Left lung (tissue), 14 donors: ENCODE measurements at places on chromosomes 11 and 22.

- no peak for DNase-seq
Observed at GRCh38 chr11:36034551-36035331, 90.9 kb downstream of the LDLRAD3 start.

- DNase-seq: peak; percentile 93
Observed at GRCh38 chr11:65419772-65420481, 2.7 kb upstream of the NEAT1 start.

- no peak for DNase-seq
Observed at GRCh38 chr11:2450321-2451041, 5.7 kb downstream of the KCNQ1 start.

DNA sequence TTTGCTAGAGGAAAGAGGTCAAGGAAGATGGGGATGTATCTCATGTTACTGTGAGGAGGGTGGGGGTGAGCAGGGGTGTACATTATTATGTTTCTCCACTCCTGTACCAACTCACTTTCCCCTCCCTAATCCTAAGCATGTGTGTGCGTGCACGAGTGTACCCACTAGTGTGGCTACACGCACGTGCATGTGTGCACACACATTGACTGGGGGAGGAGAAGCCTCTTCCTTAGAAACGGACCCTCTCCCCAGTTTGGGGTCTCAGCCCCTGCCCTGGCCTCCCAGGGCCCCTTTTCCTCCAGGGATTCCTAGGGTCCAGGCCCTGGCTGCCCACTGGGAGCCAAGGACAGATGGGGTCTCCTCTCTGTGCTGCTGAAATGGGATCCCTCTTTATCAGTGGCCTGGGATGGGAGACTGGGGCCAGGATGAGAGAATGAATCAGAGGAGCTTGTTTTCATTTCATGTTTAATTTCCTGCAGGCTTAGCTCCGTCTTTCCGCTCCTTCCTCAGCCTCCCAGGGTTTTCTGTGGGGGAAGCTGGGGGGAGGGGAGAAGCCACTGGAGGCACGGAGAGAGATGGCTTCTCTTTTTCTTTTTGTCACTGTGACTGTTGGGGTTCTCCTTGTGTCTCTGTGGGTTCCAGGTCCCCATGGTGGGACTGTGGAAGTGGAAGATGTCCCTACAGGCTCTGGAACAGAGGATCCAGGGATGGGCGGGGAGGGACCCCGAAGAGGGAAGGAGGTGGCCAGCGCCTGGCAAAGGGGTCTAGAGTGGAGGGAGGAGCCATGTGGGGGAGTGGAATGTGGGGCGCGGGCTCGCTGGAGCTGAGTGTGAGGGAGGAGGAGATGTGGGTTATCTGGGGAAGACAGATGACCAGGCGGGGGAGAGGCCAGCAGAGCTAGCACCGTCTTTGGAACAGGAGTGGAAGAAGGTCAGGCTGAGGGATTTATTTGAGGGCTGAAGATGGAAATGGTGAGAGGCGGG, 40.3 kb downstream of the ALX4 start:
- DNase-seq: no peak

DNA sequence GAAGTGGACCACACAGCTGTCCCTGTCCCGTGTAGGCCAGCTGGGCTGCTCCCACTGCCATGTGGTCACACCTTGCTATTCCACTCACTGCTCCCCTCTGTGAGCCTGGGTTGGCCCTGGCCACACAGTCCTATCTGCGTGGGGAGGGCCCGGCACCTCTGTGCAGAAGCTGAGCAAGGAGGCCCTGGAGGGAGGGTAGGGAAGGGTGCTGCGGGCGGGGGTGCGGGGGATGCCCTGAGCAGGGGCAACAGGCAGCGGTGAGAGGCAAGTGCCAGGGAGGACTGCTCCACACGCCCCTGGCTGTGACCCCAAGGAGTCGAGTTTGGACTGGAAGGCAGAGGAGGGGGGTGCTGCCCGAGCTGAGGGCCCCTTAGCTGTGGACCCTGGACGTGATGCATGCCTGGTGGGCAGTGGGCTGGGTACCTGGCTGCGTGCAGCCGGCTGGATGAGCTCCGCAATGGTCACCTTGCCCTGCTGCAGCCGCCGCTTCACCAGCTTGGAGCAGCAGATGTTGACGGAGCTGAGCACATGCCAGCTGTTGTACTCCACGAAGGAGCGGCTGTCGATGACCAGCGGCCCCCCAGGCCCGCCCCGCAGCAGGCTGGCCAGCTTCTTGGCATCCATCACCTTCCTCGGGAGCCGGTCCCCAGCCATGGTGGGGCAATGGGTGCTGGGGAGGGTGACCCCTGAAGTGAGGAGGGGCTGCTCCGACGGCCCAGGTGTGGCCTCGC, 6.7 kb downstream of the DUSP8 start:
- DNase-seq: no peak

DNA sequence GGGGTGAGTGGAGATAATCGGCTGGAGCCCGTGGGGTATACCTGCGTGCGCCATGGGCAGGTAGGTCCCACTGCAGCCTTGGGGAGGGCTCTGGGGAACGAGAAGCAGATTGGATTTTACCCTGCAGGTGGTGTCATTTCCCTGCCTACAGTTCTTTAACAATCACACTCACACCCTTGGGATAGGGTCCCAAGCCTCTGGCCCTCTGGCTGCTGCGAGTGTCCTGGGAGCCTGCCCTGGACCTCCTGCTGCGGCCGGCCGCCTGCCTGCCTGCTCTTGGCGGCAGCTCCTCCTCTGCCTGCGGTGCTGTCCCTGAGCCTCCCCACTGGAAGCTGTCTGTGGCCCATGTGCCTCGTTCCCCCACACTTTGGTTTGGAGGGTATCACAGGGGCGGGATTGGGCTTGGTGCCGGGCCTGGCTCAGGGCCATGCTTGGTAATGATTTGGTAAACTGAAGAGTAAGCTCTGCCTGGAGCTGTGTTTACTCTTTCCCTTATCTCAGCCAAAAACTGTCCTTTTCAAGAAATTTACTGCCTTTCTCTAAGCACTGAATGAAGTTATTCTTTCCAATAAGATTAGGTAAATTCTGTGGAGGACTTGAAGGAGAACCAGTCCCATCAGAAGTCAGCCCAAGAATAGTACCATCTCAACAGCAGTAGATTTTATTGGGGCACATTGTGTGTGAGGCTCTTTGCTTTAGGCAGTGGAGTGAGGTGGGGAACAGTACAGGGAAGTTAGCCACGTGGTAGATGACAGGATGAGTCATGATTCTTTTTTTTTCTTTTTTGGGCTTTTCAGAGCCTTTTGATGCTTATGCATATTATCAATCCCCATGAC, 53.7 kb downstream of the TBC1D22A start:
- no peak for DNase-seq

GRCh38 chr22:41563051-41563711, 2.4 kb downstream of the CSDC2 start:
- DNase-seq: no peak

GRCh38 chr22:27420817-27421361, 380.7 kb downstream of the MN1 start:
- DNase-seq: no peak

DNA sequence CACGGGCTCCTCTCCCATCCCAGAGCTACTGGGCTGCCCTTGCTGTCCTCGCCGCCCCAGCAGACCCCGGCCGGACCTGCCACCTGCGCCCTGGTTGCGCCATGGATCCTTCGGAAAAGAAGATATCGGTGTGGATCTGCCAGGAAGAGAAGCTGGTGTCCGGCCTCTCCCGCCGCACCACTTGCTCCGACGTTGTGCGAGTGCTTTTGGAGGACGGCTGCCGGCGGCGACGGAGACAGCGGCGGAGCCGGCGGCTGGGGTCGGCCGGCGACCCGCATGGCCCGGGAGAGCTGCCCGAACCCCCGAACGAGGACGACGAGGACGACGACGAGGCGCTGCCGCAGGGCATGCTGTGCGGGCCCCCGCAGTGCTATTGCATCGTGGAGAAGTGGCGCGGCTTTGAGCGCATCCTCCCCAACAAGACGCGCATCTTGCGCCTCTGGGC, 382 bp downstream of the RASSF10 start:
- DNase-seq: peak; percentile 76

DNA sequence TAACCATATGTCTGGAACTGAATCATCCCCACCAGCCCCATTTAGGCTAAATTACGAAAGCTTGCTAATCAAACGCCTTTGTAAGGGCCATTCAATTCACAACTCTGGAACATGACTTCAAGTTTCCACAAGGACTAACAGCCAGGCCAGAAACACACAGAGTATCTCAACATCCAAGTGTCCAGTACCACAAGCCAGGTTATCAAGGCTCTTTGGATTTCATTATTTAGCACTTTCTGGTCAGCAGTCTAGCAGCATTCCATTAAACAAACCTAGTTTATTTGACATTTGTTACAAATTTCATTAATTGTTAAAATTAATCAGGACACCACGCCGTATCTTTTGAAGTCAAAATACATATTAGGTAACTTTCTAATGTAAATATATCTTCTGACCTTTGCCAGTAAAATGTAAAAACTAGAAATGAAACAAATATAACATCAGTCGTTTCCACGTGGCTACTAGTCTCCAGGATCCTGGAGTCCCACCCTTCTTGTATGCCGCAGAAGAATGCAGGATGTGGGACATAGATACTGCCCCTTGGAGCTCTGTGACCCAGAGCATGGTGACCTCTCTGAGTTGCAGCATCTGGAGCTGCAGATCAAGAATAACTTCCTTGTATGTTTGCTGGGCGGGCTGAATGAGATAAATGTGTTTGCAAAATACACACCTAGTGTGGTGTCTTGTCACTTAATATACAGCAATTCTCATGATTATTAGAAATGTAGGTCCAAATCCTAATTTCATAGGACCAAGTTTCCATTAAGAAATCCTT, 64.7 kb downstream of the MPPED2 start:
- no peak for DNase-seq

- no peak for DNase-seq
Observed at GRCh38 chr11:76705826-76706225, 35.3 kb upstream of the LRRC32 start.

GRCh38 chr11:62242021-62242420, at the start of gene SCGB1D2:
TSS of gene SCGB1D2 (plus strand) at chr11:62242239. CDS start at chr11:62242308, 69 bp downstream.
- DNase-seq: no peak

GRCh38 chr11:94171693-94172440, 43.2 kb downstream of the PANX1 start:
- no peak for DNase-seq

DNA sequence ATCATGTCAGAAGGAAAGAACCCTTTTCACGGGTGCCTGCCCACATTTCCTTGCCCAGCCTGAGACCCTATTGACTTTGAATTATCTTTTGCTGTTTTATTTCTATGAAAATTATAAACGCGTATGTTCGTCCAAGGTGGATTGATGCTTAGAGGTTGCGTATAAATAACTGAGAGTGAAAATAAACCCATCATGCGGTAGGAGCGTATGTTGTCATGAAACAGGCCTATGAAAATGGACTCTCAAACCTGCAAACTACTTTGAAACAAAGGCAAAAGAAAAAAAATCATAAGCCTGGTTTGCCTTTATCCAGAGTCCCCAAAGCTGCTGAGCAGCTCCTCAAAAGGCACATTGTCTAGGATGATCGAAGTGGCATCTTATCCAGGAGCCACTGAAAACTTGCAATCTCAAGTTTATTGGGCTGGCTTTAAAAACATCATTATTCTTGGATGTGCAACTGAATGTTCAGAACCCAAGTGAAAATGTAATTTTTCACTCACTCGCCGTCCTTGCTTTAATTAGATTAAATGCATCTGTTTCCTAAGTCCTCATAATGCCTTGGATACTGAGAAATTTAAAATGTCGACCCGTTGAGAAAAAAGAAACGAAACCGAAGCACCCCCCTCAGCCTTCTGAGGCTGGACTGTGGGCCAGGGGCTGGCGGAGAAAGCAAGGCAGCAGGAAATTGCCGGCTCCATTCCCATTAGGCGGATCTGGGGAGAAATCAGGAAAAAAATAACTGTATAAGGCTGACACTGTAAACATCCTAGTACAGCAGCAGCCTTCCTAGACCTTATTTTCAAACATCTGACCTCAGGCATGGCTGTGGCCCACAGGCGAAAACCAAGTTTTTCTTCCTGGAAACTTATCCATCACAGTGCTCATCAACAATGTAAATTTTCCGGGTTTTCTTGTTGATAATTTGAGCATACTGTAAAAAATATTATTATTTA, 82.9 kb upstream of the PPARA start:
- peak; percentile 55 for DNase-seq

DNA sequence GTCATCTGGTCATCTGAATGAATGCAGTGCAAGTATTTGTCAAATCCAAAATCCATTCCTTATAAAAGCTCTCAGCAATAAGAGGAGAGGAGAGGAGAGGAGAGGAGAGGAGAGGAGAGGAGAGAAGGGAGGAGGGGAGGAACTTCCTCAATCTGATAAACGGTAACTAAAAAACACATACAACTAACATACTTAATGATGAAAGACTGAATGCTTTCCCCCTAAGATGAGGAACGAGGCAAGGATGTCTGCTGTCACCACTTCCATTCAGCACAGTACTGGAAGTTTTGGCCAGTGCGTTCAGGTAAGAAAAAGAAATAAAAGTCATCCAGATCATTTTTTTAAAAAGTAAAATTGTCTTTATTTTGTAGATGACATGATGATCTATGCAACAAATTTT, 80.4 kb downstream of the CD82 start:
- DNase-seq: no peak

DNA sequence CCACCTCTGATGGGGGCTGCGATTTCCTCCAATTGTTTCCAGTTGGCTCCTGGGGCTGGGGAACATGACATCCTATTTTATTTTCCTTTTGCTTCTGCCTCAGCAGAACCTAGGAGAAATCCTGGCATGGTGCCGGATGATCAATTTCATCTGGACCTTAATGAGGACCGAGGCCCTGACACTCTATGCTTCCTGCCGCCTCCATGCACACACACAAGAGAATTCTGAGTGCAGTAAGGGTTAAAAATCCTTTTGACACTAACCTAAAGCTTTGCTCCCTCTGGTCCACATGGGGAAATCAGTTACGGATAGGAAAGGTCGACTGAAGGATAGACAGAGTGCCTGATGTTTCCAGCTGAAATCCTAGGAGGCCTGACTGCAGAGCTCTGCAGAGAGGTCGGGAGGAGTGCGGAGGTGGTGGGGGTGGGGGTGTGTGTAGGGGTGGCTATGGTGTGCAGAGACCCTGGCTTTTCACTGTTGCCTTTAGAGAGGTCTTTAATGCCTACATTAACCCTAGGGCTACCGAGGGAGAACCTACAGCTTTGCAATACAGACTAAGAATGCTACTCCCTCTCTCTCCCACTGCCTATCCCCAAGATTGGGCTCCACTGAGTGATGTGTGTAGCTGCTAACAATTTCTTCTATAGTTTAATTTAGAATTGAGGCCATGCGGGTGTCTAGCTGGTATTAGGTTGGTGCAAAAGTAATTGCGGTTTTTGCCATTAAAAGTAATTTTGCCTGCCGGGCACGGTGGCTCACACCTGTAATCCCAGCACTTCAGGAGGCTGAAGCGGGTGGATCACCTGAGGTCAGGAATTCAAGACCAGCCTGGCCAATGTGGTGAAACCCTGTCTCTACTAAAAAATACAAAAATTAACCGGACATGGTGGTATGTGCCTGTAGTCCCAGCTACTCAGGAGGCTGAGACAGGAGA, 53.6 kb upstream of the INCENP start:
- no peak for DNase-seq
